ENCODE measurements at places on chromosomes 7 and 10.

GRCh38 chr7:129875160-129875559, 77.6 kb downstream of the UBE2H start:
- no peak for DNase-seq

DNA sequence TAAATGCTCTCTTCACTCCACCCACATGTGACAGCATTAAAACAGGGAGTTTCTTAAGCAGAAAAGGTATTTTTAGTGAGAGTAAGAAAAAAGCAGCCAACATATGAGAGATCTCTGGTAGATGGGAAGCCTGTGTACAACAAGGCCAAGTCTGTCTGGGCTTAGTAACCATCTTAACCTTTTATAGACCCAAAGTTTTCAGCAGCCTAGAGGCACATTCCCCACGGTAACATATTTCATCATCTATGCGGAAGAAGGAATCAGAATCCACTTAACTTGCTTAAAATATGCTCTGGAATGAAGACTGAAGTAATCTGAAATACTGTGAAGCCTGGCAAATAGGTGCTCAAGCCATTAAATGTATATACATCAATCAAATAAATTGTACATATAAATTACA, 127.8 kb downstream of the RAPGEF5 start:
- no peak for DNase-seq

GRCh38 chr10:90964781-90965465, 44.0 kb upstream of the ANKRD1 start:
- DNase-seq, result no peak

GRCh38 chr7:141359740-141360415, 191.3 kb upstream of the AGK start:
- no peak for DNase-seq

DNA sequence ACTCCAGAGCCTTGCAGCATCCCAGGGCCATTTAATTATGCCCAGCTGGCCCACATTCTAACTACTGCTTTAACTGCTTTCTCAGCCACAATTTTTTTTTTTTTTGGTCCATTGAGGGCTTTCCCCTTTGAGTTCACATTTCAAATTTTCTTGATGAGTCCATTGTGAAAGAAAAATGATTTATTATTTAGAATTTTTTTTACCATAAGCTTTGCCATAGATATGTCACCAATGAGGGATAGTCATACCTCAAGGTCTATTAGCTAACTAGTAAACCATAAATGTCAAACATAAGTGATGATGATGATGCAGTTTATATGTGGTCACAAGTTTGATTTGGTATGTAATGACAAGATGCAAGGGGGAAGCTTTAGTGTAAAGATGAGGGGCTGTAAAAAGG, 282.9 kb downstream of the BICC1 start:
- DNase-seq, result no peak

DNA sequence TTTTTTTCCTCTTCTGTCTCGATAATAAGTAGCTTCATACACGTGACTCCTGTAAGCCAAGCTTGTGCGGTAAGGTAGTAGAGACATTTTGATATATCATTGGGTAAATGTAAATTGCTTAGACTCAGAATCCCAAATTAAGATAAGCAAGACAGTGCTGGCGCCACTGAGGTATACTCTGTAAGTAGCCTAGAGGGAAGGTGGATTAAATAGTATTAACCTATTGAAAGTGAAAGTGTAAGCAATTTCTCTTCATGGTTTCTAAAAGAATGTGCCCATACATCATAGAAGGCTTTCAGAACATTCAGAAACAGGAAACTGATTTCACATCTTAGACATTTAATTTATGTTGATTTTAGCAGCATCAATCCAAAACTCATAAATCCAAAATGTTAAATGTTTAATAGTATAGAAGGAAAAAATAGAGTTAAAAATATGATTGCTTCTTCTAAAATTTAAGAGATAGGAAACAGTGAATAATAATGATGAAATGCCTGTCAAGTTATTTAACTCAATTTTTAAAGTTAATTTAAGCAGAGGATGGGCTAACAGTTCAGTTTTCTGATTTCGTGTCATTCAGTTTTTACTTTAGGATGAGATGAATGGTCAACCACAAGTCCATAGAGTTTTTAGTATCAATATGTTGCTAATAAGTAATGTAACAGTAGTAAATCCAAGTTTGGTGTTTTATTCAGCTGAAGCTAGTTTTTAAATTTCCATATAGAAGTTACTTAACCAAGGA, 36.8 kb downstream of the LRRC72 start:
- DNase-seq, result no peak

DNA sequence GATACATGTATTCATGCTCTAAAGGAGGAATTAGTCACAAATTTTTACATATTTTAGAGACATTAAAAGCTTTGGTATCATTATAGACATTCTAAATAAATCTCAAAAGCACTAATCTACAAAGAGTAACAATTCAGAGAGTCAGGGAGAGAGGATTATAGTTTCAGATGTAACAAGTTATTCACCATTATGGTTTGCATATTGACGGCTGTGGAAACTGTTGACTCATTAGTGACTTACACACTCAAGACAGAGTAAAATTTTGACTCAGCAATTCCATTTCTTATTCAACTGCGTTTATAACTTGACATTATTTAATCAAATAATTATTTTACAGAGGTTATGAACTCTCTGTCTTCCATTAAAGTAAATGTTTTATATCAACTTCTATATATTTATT, 95.4 kb upstream of the SEMA3C start:
- no peak for DNase-seq

DNA sequence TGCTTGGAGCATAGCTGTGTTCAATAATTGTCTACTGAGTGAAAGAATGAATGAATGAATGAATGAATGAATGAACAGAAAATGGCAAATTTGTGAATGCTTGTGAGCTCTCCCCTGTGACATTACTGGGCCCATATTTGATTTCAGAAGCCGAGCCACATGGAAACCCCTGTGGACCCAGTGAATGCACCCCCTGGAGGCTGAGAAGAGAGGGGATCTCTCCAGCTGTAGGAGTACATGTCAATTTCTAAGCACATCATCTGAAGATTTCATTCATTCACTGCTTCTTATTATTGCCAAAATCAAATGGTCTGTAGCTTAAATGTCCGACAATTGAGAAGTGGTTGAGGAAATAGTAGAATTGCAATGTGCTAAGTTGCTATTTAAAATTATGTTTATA, 58.3 kb upstream of the DOCK1 start:
- no peak for DNase-seq

DNA sequence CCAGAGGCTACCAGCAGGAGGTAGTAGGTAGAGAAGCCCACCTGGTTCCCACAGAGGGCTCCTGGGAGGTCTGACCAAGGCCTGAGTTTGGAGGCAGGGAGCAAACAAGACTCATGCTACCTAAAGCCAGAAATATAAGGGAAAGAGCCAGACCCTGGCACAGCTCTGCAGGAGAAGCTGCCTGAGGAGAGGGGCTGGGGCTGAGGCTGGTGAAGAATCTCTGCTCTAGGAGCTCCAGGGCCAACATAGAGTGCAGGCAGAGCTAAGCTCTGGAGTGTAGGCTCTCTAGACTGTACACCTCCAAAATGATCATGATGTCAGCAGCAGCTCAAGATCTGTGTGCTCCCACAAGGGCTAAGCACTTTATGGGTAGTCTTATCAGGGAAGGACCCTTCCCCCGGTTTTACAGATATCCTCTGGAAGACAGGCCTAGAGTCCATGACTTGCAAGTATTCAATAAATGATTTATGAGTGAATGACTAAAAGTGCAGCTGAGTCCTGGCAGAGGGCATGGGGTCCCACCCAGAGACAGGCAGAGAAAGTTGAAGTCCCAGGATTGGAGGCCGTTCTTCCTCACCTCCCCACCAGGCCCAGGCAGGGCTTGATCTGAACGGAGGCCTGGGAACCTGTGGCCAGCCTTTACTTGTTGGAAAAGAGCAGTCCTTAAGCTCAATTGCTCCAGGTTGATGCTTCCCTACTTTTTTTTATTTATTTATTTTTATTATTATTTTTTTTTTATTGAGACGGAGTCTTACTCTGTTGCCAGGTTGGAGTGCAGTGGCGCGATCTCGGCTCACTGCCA, 71.5 kb upstream of the LRRC4 start:
- DNase-seq, result no peak

DNA sequence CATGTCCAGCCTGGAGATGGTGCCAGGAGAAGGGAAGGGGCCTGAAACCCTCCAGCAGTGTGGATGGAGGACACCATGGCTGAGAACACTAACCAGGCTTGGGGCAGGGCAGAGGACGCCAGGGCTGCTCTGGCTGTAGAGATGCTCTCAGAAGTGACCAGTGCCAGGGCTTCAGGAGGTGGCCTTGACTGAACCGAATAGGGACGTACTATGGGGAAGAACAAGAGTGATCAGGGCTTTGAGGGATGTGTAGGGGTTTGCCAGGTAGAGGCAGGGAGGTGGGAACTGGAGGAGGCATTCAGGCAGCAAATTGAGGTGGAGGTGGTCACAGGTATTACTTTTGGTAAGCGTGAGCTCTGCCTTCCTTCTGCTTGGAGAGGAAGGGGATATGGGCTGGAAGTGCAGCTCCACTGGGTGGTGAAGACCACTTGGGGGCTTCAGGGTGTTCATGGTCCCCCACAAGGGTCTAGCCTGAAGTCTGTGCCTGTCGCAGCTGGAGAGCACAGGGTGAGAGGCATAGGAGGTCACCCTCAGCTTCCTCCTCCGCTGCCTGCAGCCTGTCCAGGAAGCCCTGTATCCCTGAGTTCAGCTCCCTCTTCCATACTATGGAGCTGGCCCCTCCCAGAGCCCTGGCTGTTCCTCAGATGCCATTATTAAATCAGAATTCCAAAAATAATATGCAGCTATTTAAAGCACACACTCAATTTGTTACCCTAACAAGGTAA, 27.8 kb downstream of the ADCY1 start:
- DNase-seq, result no peak
